Suppressor macrophage treated with lipopolysaccharide for 4 hours (primary cell): ENCODE measurements at places on chromosomes 6 and 20.

- no peak for DNase-seq
These were observed 243.7 kb upstream of the CHD6 start for GRCh38 chr20:41861772-41862422.

- peak; percentile 83 for DNase-seq
These were observed 14.4 kb downstream of the ARMC2 start for GRCh38 chr6:108862479-108863191.

DNA sequence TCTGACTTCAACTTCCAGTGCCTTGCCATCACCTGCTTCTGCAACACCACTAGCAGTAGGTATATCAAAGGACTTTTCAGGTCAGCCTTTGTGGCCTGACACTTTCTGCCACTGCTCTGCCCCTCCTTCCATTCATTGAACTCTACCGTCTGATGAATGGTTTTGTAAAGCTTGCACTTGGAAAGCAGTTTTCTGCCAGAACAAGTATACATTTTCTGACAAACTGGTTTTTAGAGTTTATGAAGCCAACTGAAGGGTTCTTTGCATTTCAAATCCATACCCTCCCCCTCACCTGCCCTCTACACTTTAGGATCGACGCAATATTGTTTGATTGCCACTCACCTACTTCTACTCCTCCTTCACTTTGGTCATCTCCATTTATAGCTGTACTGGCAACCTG lies 603.1 kb downstream of the HACE1 start:
- DNase-seq = no peak

DNA sequence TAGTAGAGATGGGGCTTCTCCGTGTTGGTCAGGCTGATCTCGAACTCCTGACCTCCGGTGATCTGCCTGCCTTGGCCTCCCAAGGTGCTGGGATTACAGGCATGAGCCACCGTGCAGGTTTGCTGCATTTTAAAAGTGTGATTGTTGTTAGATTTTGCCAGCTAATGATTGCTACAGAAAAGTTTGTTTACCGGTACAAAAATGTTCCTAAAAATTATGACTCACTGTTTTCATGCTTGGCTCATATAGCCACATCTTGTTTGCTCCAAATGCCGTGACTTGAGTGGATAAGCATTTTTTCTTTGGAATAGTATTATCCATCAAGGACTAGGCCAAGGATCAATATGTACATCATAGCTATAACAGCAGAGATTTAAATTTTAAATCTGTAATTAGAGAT lies 24.3 kb downstream of the LRRN4 start:
- DNase-seq = no peak

DNA sequence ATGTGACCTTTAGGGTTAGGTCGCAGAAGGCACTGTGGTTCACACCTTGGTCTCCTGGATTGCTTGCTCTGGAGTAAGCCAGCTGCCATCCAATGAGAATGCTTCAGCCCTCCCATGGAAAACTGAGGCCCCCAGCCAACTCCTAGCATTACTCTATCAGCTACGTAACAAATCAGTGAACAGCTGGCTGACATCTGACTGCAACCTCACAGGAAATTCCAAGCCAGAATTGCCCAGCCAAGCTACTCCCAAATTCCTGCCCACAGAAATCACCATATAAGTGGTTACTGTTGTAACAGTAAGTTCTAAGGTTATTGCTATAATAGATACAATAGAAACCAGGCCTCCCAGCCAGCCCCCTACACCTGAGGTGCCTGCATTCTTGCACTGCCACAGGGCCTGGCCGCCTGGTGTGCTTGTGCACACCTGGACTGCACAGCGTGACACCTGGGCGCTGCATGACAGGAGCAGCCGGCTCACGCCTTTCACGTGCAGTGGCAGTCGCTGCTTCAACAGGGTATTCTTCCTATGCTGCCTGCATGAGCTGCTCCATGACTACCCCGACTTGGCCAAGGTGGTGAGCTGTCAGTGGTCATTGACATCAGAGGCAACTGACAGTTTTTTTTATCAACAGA lies 429.7 kb upstream of the RUNX2 start:
- no peak for DNase-seq

DNA sequence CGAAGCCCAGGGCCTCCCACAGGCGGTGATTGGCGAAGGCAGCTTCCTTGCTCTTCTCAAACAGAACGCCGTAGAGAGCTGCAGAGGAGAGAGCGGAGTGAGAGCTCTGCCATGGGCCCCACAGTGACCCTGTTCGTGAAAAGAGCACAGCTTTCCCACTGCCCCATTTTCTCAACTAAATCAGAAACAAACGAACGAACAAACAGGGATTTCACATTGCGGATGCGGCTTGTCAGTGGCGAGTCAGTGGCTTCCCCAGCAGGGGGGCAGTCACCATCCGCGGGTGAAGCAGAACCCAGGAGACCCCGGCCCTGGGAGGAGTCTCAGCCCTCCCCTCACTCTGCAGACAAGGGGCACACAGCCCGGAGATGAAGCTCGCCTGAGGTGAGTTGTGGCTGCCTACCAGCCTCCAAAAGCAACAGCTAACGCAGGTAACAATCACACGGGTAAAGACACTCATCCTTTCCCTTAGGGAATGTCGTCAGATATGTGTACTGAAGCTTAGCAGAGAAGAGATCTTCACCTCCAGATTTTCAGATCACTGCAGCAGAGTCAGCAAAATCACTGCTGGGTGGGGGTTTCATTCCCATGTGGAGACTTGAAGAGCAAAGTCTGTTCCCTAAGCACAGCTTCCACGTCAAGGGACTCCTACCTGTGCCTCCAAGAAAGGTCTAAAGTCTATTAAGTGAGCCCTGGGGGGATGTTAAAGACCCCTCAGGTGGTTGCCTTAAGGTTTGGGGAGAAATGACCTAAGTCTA lies 51.2 kb upstream of the GPR31 start:
- DNase-seq = no peak

DNA sequence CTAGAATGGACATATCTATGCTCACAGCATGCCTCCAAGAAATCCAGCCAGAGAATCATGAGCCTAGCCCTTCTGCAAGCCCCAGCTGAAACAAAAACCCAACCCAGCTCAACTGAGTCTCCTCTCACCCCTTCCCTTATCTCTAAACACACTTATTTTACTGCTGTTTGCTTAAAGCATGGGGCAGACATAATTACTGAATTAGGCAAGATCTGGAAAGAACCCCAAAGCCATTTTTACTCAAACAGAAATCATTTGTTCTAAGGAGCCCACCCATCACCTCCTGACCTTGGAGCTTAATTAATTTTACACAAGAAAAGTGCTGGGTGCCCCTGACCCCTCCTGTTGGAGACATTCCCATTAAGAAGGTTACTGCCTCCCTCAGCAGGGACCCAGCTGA lies 291.6 kb downstream of the MAFB start:
- no peak for DNase-seq

GRCh38 chr6:31125586-31126363 lies 5.5 kb upstream of the CDSN start:
- DNase-seq = no peak

- DNase-seq = no peak
These were observed 80.8 kb upstream of the FUCA2 start for GRCh38 chr6:143592335-143592734.

DNA sequence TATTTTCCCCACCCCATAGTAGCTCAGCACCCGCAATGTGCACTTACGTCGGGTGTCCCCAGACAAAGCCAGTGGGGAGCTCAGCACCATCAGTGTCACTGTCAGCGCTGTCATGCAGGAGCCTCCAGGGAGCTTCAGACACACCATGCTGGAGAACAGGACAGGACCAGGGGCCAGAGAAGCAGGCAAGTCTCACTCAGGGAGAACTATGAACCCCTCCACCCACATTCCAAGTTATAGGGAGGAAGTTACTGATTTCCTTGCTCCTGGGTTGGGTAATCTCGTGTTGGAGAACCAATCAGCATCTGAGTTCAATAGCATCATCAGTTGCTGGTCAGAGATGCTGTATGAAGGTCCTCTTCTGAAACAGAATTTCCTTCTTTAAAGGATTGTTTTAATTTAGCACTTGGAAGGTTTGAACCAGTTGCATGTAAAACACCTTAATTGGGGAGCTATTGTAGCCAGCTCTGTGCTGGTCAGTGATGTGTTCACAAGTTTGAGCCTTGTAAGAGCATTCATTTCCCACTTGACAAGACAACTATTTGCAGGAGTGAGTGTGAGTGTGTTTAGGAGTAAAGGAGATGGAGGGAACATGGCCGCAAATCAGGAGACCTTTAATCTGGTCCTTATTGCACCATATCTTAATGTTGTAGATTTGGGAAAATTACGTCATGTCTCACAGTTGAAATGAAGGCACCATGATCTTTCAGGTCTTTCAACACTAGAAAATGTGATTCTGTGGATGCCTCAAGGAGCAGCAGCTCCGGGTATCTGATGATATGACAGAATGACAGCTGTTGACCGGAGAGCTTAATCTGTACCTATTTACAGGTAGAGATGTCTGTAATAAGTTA lies at the start of gene HLA-DRB1:
TSS of gene HLA-DRB1 (minus strand) at position 253 of the 854 bp plus-strand sequence. CDS start at position 147, 106 bp downstream.
- DNase-seq = peak; percentile 56

DNA sequence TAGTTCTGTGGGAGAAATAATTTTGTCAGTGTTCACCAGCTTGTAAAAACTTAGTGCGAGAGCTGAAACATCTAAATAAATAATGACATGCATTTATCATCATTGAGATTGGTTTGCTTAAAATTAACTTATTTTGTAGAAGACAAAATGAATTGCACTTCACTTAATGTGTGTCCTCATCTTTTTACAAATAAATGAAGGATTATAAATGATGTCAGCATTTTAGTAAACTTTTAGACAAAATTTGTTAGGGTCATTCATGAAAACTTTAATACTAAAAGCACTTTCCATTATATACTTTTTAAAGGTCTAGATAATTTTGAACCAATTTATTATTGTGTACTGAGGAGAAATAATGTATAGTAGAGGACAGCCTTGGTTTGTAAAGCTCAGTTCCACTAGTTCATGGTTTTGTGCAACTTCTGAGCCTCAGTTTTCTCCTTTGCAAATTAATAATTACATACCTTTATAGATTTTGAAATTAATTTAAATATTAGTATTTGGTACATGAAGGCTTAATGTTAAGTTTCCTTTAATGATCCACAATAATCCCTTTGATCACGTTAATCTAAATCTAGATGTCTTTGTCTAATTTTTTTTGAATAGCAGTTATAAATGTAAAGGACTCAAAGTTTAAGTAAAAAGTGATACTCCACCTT lies 9.2 kb downstream of the LOC128125822 start:
- DNase-seq = no peak

GRCh38 chr6:51684603-51685002 lies 402.8 kb downstream of the PKHD1 start:
- DNase-seq = no peak

GRCh38 chr6:139765825-139766285 lies 391.4 kb upstream of the CITED2 start:
- peak; percentile 69 for DNase-seq

DNA sequence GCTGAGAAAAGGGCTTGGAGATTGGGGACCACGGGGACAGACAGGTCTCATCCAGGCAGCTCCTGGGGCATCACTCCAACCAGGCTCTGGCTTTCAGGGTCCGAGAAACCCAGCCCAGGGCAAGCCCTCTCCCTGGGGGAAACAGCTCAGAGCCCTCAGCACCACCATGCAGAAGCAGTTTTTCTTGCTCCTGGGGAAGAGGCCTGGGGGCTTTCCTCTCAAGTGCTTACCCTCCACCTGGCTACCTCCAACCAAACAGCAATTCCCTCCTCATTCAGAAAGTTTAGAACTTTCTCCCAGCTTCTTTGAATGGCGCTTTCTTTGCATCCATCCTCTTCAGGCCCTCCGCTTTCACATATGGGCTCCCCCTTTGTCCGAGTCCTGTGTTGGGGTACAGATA lies 110.4 kb upstream of the PHACTR3 start:
- no peak for DNase-seq

DNA sequence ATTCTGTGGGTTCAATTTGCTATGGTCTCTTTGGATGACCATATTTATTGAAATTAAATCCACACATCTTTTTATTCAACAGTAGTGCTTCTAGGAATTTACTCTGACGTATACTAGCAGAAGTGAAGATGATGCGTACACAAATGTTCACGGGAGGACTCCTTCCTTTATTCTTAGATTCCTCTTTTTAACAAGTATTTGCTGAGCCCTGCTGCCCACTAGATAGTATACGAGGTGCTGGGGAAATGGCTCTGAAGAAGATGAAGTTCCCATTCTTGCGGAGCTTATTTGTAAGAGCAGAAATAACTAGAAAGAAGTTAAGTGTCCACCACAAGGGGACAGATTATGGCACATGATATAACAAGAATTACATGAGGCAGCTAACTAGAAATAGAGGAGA lies 145.2 kb downstream of the DOK5 start:
- peak; percentile 8 for DNase-seq

- no peak for DNase-seq
These were observed 13.6 kb downstream of the LRRC73 start for GRCh38 chr6:43496370-43497128.
